Fibroblast of skin of abdomen (primary cell): ENCODE measurements at places on chromosomes 6 and 20.

DNA sequence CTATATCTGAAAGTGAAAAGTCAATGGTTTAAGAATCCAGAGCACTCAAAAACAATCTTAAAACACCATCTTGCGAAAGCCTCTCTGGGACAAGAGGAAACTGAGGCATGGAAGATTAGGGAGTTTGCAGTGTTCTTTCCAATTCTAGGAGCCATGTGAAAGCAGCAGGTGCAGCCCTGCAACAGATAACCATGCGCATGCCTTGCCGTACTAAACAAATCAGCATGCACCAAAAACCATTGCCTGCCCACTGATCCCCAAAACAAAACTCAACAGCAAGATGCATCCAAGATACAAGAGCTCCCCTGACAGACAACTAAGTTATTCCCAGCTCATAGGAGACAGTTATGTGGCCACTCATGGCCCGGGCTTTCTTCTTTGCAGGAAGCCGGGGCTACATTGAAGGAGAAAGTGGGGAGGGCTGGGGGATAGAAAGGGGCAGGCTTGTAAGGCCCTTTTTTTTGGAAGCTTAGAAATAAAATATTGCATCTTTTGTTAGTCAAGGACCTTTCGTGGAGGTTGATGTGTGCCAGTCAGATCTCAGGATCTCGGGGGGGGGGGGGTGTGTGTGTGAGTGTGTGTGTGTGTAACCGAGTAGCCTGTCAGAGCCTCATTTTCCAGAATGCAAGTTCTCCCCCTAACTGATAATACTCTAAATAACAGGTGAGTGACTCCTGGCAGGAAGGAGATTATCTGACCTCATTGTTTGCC lies 178.4 kb downstream of the MBOAT1 start:
- DNase-seq: no peak

DNA sequence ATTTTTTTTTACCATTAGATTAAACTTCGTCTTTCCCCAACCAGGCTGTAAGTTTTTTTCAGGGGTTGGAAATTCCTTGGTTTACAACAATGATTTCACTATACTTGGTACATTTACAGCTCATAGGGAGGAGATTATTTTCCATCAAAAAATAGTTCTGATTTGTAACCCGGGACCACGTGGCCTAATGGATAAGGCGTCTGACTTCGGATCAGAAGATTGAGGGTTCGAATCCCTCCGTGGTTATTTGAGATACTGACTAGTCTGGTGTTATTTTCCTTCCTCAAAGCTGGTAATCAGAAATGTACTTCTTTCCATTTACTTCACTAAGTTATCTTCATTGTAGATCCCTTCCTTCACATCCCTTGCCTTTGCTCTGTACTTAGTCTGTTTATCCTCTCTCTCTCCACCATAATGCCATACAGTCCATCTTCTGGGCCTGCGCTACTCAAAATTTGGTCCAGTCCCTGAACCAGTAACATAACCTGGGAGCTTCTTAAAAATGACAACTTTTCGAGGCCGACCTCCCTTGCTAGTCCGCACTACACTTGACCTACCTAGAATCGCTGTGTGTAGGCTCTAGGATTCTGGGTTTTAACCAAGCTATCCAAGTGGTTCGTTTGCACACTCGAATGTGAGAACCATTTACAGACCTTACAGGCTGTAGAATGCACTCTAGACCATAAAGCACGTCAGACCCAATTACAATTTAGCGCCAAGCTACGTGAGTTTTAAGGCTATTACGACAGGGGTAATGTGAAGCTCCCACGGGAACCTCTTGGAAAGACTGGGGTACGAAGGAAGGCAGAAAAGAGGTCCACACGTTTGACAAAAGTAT lies 42.1 kb upstream of the BTN3A2 start:
- DNase-seq: peak; percentile 95

DNA sequence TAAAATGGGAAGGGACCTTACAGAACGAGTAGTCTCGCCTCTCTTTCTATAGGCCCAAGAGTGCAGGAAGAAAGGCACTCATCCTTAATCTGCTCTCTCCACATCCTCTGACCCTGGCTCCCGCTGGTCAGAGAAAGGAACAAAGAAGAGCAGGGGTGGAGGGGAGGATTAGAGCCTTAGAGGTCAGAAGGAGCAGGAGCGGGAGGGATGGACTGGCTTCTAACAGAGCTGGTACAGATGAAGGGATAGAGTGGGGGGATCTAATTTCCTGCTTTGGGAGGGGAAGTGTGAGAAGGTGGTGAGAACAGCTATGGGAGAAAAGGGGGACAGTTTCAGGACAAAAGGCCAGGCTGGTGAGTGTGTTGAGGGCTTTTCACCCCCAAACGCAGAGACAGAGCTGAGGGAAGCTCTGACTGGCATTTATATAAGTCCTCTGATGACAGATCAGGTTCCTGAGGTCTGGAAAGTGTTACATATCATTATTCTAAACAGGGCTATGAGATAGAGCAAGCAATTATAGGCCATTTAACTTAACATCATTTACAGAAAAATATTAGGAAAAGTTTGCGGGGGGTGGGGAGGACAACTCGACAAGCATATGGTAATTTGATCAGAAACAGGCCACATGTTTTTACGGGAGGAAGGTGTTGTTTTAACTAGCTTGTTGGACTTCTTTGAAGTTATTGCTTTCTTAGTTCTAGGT lies 111.1 kb downstream of the FOXC1 start:
- DNase-seq: no peak

DNA sequence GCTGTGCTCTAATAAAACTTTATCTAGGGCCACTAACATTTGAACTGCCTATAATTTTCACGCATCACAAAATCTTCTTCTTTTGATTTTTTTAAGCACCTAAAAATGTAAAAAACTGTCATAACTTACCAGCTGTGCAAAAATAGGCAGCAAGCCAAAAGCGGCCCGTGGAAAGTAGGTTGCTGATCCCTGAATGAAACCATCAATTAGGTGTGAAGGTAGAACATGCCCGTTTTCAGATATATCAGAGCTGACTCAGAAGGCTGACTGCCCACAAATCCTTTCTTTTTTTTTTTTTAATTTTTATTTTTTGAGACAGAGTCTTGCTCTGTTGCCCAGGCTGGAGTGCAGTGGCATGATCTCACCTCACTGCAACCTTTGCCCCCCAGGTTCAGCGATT lies 4.9 kb upstream of the IPCEF1 start:
- no peak for DNase-seq

DNA sequence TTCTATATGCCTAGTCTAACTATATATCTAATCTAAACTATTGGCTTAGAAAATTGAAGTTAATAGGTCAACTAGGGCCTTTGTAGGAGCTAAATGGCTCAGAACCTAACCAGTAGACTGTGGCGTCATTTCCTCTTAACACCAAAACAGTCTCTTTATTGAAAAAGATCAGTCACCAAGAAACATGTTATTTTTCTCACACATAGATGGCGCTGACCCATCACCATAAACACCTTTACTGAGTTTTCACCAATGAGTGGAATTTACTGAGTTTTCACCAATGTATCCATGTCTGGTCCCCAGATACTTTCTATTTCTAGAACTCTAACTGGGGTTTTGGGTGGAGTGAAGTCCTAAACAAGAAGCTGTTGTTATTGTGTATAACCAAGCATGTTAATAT lies 636.0 kb downstream of the BCKDHB start:
- peak; percentile 65 for DNase-seq

GRCh38 chr20:41261790-41262717 lies 55.5 kb downstream of the ZHX3 start:
- no peak for DNase-seq

GRCh38 chr6:111105578-111105977 lies 18.3 kb downstream of the SLC16A10 start:
- DNase-seq: peak; percentile 5

DNA sequence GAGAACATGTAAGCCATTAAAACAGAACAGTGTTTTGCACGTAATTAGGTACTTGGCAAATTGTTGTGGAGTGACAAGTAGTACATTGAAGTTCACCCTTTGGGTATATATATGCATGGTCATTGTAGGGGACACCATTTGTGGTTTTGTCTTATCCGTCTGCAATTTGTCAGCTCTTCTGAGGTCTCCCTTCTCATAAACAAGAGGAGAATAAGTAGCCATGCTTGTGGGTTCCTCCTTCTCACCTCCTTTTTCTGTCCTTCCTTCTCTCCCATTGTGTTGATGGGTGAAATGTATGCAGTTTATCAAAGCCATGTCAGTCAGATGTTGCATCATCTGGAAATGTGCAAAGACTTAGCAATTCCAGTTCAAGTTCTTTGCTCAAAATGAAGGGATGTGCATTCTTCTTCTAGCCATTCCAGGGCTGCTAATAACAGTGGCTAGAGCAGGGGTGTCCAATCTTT lies 70.9 kb downstream of the QKI start:
- peak; percentile 35 for DNase-seq

- DNase-seq: no peak
Measured at GRCh38 chr6:34112126-34112525, 33.8 kb downstream of the GRM4 start.

DNA sequence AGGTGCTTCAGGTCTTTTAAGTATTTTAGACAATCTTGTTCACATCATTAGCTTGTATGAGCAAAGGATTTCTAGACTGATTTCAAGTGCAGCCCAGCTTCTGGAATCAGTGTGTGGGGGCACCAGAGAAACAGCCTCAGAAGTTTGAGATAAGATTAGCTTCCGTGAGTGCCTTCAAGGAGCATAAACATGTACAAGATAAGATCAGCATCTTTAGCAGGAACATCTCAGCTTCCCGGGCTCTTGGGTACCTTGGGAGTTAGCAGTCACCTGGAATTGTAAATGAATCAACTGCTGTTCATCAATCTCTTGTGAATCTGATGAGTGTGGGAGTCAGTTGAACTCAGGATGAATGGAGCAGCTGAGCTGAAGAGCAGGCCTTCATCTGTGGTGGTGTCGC lies 12.0 kb upstream of the CITED2 start:
- no peak for DNase-seq

DNA sequence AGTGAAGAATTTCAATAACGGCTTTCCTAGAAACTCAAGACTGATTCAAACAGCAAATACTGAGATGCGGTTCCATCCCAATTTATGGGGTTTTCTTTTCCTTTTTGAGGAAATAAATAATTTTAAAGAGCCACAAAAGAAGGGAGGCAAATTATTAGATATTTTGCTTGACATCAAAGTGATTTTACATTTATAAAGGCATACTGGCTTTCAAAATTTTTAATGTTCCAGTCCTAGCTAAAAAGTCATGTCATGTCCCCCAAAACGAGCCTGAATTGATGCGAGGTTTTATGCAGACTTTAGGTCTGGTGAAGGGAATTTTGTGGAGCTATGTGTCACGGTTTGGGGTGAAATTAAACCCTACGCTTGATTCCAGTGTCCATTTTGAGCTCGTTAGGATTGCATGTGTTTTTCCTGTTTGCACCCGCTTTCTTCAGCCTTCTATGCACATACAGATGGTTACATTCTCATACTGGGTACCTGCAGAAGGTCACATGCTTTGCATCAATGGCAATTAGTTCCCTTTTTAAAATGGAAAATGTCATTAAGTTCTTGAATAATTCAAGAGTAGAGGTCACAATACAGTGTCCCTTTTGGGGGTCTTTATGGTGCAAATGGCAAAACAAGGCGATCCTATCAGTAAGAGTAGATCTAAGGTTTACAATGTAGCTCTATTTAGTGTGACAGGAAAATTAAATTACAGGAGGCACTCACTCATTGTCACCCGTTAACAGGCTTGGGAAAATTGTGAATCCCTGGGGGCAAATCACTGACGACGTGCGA lies 17.3 kb downstream of the FOXA2 start:
- no peak for DNase-seq

GRCh38 chr20:62614961-62615680 lies 27.2 kb upstream of the SLCO4A1 start:
- no peak for DNase-seq

DNA sequence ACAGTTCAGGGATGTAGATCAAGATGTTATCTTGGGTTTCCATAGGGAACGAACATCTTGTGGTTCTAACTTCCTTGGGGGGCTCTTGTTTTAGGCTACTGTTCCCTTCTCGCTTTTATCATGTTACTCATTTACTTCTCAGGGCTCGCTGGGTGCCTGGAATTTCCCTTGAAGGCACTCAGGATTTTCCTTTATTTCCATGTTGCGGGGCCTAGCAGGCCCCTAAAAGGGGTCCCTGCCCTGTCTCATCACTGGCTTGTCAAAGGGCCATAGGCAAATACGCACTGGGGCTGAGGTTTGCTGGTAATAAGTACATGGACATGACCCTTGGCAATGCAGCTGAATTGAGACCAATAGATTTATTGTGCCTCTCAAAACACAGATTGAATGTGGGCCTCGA lies 262.3 kb downstream of the CDH4 start:
- no peak for DNase-seq

DNA sequence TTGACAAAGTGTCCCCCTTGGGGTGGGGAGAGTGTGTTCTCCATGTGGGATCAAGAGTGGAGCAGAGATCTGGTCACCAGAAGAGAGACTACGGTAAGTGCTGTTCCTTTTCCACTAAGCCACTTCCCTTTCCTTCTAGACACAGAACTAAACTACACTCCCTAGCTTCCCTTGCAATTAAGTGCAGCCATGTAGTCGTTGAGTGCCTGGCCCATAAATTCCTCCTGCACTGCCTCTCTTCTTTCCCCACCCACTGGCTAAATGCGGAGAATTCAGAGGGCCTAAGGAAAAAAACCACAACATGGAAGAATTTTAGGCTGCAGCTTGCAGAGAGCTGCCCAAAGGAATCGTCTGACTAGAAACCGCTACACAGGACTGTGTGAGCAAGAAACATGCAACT lies 1.5 kb downstream of the WDR27 start:
- peak; percentile 64 for DNase-seq

DNA sequence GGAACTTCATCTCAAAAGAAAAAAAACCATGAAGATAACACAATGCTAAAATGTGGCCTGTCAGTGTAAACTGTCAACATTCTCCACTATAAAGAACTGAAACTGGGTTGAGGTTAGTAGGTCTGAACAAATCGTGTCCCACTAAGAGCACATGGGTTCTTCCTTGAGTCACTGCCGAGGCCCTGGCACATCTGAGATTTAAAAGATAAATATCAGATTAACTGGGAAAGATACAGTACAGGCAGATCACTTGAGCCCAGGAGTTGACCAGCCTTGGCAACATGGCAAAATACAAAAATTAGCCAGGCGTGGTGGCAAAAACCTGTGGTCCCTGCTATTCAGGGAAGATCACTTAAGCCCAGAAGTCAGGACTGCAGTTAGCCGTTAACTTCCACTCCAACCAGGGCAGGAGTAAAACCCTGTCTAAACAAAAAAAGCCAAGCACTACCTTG lies 5.6 kb downstream of the EEF1A1 start:
- DNase-seq: peak; percentile 38

DNA sequence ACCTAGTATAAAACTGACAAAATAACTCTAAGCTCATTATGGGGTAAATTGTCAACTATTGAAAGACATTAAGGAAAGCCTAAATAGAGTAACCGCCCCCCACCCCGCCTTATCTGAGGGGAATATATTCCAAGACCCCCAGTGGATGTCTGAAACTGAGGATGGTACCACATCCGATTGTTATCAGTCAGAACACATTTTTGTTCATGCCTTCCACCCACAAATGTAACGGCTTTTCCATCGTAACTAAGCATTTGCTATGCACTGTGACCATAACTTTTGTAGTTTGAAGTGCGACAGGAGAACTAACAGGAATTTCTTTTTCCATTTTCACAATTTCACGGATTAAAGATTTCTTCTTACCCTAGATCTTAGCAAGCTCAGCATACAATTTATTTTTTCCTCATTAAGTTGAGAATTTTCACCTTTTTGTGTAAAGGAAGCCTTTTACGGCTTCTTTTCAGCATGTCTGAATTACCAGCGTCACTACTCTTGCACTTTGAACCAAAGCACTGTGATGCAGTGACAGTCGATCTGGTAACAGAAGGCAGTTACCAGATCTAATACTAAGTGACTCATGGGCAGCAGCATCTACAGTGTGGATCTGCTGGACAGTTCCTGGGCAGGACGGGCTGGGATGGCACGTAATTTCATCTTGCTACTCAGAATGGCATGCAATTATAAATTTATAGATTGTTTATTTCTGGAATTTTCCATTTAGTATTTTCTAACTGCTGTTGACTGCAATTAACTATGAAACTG lies 11.8 kb downstream of the CFAP61 start:
- no peak for DNase-seq
